Vagina (tissue), 2 donors: ENCODE measurements at places on chromosomes 2 and 18.

- DNase-seq, result no peak
Measured at GRCh38 chr18:71989616-71990015, 554.5 kb downstream of the CBLN2 start.

DNA sequence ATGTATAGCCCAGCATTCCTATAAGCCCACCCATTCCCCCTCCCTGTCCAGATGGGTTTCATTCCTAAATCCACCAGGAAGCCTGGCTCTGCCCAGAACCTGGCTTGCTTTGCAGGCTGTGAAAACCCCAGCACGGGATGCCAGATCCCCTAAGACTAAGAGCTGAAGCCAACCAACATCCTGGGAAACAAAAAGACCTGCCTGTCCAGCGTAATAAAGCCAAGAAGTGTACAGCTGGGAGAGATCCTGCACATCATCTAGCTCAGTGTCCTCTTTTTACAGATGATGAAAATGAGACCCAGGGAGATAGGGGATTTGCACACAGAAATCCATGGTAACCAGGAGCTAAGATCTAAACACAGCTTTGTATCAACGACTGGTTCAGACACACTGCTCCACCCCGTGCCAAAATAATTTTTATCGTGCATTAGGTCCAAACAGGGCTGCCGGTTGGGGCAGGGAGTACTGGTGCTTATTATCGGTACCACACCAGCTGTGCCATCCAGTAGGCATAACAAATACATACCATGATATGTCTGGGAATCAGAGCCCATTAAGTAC, 2.9 kb downstream of the RND3 start:
- no peak for DNase-seq

GRCh38 chr2:12587729-12588522, 128.8 kb upstream of the TRIB2 start:
- DNase-seq, result no peak

- no peak for DNase-seq
Measured at GRCh38 chr2:51263951-51264350, 232.0 kb upstream of the NRXN1 start.

- DNase-seq, result no peak
Measured at GRCh38 chr2:143807671-143808070, 678.5 kb downstream of the ARHGAP15 start.

DNA sequence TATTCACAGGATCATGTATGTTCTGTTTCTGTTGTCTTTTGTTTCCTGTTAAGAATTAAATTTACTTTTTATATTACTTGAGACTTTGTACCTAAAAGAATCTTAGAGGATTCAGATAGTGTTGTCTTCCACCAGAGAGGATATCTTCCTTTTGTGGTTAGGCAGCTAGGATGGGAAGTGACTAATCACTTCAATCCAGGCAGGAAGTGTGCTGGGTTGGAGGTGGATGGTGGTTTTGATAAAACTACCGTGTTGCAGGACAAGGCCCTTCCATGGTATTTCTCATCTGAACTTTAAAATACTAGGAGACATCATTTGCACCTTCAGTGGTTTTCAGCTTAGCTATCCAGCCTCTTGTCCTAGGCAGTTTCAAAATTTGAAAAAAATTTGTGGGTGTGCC, 728.6 kb upstream of the CDH2 start:
- no peak for DNase-seq

DNA sequence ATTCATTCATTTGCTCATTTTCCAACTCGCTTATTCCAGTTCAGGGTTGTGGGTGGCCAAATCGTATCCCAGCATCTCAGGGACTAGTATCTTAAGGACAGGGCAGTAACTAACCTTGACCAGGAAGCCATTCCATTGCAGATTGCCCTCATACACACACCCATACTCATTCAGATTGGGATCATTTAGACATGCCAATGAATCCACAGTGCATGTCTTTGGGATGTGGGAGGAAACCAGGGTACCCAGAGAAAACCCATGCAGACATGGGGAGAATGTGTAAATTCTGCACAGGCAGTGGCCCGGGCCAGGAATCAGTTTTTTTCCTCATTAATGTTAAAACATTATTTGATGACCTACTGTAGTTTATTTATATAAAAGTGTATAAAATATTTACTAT, 150.7 kb downstream of the USP34 start:
- no peak for DNase-seq

DNA sequence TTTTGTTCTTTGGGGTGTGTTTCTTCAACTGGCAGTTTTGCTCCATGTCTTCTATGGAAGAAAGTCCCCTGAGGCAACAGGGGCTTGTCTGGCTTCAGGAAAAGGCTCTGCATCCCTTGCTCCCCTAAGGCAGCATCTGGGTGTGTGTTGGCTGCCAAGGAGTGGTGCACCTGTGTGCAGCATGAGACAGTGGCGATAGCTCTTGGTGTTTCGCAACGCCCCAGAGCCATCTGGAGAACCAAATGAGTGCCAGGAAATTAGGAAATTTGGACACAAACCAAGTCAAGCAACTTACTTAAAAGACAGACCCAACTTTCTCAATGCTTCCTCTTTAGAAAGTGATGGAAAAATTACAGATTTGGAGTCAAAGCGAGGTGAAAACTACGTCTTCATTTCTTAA, 1044.4 kb upstream of the CNTNAP5 start:
- DNase-seq, result no peak

DNA sequence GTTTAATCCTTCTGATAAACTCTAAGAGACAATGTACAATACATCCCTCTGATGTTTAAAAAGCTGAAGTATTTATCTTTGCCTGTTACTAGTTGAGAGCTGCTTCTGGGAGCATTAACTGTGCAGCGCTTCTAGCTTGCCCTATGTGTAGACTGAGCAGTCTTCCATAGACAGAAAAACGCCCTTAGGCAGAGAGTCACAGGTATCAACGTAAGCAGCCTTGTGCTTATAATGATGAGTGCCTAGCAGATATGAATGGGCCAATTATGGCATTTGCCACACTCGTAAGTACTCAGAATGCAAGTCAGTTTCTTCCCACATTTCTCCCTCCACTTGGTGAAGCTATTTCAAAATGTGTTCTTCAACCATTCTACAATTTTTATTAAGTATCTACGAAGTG, 731.1 kb upstream of the SLC8A1 start:
- DNase-seq, result no peak

DNA sequence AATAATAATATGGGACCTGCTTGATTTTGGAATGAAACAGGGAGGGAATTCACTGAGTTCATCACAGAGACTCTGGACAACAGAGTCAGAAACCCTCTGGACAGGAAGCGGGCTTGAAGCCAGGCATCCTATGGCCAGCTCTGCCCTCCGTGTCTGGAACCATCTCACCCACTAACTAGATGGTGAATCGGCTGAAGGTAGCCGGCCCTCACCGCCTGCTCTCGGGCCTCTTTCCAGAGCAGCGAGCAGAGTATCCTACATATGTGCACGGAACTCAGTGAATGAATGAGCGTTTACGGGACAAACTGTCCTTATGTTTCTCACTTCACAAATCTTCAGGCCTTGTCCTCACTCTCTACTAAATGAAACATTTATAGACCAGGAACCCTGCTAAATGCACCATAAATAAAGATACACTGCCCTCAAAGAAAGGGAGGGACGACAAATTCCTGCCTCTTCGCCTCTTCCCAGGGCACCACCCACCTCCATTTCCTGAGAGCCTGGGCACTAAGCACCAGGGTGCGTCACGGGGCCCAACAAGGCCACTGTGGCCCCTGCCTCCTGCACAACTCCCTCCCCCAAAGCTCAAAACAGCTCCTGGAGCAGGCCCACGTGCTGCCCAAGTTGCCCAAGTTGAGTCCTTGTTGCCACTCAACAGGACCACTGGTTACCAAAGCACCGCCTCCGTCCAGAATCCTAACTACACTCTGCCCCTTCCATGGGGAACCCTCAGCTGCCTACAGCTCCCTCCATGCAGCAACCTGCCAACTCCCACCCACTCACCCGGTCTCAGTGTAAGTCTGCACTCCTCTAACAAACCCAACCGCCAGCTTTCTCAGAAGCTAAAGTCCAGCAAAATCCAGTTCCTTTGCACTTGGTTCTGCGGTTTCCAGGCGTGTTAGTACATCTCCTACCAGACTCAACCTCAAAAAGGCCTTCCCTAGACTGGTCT, 1.7 kb downstream of the TBC1D8 start:
- DNase-seq, result no peak

DNA sequence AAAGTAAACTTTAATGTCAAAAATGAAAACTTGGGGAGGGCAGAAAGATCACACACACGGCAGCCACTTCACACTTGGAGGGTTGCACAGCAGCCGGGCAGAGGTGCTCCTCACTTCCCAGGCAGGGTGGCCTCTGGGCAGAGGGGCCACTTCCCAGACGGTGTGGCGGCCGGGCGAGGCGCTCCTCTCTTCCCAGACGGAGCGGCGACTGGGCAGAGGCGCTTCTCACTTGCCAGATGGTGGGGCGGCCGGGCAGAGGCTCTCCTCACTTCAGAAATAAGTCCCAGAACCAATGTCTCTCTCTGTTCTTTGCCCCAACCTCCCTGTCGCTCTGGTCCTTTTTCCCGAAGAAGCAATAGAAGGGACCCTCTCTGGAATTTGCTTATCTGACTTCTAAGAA, 65.7 kb upstream of the LRPPRC start:
- no peak for DNase-seq

DNA sequence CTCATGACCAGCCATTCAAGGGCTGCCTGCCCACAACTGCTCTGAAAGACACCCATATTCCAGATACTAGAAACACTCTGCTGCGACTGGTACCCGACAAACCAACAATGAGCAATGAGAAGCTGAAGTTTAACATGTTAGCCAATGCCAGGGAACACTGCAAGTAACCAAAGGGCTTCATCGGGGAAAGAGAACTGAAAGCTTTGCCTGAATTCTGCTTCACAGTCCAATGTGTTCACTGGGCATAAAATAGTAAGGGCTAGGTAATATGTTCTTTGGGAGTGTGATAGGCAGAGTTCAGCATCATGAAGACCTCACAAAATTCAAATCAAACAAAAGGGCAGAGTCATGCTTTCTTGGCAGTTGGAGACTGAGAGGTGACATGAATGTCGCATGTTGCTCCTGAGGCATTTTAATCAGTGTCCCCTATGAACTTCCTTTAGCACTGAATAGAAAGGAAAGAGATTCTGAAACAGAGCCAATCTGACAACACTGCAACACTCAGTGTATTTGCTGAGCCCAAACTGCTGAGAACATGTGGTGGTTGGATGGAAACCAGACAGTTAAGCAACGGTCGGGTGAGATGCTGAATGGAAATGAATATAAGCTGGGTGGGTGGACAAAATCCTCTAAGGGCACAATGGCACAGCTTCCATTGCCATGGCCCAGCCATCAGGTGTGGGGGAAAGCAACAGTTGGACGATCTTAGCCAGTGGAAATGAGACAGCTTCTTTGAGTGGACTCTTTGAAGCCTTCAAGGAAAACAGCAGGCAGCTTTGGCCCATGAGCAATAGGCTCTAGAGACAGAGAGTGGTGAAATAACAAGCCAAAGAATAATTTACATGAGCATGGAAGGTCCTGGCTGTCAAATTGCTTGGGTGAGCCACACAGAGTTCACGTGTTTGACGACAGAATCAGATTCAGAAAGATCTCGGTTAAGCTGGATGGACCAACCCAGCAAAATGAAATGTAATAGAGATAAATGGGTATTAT, 277.5 kb downstream of the AFF3 start:
- DNase-seq, result no peak

- DNase-seq, result no peak
Measured at GRCh38 chr2:127737892-127738291, 36.6 kb downstream of the SFT2D3 start.

DNA sequence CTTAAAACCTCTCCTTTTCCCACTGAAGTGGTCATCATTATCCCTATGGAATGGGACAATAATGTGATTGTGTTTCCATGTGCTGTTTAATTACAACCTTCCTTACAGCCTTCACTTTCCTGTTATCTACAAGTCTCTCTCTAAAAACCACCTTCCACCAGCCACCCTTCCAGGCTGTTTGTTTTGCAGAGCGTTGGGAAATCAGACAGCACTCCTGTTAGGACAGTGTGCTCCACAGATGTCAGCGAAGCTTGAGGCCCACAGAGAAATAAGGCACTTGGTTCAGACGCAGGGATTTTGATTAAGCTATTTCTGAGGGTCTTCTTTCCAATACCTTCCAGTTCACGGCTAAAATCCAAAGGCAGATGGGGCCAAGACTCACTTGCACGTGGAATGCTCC, 32.3 kb upstream of the ASPRV1 start:
- no peak for DNase-seq
